ENCODE measurements at places on chromosomes 12 and 14. TPM values are rescaled to one million over a fixed set of nuclear protein-coding genes. Genes with fewer than 3 reads are reported as not detected.

DNA sequence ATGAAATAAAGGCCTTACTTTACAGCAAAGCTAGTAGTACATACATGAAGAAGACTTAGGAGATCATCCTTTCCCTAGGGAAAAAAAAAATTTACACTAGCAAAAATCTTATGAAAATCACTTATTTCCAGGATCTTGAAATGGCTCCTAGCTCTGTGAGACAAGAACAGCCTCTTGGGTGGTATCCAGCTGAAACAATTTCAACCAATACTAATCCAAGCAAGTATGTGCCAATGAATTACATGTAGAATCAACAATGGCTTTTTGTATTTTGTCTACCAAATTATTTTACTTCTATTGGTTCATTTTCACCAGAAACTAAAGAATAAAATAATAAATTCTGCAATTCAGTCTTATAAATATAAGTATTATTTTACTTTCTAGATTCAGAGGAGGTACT is 2.7 kb upstream of the SLCO1A2 start:
- H3K4me3 ChIP-seq = no peak overlapping the region
- no peaks in the 10 kb centered on the region for H3K4me1 ChIP-seq
- H3K36me3 ChIP-seq = peaks cover 5% of the 10 kb centered on the region
- H3K27me3 ChIP-seq = no peaks in the 10 kb centered on the region

- DNase-seq = no peak
- H3K4me1 ChIP-seq = peaks cover 3% of the 10 kb centered on the region
- H3K27me3 ChIP-seq = no peaks in the 10 kb centered on the region
- H3K4me3 ChIP-seq = no peak overlapping the region
- no peak overlapping the region for H3K27ac ChIP-seq
Measured at GRCh38 chr14:60964904-60965303, 16.0 kb downstream of the TRMT5 start.

- H3K27ac ChIP-seq = peak overlapping the region; percentile 100
- DNase-seq = no peak
- H3K36me3 ChIP-seq = no peaks in the 10 kb centered on the region
- H3K4me1 ChIP-seq = peaks cover 37% of the 10 kb centered on the region
- no peaks in the 10 kb centered on the region for H3K27me3 ChIP-seq
Measured at GRCh38 chr12:49061157-49061650, 610 bp upstream of the KMT2D start.

SPRING1 gene
- total RNA-seq = 63.2 TPM

DNA sequence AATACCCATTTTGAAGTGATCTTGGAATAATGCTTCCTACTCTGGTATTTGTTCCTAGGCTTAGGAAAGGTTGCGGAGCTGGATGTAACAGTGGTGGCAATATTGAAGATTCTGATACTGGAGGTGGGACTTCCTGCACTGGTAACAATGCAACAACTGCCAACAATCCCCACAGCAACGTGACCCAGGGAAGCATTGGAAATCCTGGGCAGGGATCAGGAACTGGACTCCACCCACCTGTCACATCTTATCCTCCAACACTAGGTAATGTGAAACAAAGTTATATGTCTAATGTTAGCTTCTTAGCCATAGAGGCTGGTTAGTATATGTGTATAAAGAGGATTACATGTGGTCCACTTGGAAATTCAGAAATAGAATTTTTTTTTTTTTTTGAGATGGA is 197.9 kb downstream of the PCNX1 start:
- H3K27ac ChIP-seq = no peak overlapping the region

DNA sequence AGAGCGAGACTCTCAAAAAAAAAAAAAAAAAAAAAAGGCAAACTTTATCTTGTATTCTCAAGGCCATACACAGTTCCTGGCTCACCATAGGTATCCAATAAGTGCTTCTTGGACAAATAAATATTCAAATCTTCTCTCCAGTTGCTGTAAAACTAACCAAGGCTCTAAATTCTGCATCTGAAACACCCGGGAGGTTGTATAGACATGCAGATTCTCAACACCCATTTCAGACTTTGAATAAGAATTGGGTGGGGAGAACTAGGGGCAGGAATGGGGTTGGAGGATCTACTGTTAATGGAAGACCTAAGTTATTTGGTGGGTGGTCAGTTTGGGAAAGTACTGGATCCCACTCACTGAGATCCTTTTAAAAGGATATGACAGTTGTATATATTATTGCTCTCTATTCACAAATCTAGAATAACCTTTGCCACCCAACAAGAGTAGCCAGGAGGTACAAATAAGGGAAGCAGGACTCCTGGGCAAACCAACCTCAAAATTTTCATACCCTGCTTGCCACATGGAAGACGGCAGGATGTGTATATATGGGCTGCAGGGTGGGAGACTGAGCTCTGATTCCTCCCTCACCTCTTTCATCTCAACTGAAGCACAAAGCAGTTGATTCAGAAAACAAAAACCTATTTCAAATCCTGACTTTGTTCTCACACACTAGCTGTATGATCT is 879 bp downstream of the GDF3 start:
- no peak overlapping the region for H3K4me3 ChIP-seq
- no peak for DNase-seq
- peaks cover 7% of the 10 kb centered on the region for H3K4me1 ChIP-seq

SPIC gene
- not detected for total RNA-seq

CLSTN3 gene
- 202 TPM for total RNA-seq

GRCh38 chr14:31449971-31450610 is 7.2 kb downstream of the DTD2 start:
- H3K36me3 ChIP-seq = peaks cover 9% of the 10 kb centered on the region
- peak overlapping the region; percentile 16 for H3K27ac ChIP-seq
- H3K27me3 ChIP-seq = no peaks in the 10 kb centered on the region
- H3K4me1 ChIP-seq = peaks cover 4% of the 10 kb centered on the region

DNA sequence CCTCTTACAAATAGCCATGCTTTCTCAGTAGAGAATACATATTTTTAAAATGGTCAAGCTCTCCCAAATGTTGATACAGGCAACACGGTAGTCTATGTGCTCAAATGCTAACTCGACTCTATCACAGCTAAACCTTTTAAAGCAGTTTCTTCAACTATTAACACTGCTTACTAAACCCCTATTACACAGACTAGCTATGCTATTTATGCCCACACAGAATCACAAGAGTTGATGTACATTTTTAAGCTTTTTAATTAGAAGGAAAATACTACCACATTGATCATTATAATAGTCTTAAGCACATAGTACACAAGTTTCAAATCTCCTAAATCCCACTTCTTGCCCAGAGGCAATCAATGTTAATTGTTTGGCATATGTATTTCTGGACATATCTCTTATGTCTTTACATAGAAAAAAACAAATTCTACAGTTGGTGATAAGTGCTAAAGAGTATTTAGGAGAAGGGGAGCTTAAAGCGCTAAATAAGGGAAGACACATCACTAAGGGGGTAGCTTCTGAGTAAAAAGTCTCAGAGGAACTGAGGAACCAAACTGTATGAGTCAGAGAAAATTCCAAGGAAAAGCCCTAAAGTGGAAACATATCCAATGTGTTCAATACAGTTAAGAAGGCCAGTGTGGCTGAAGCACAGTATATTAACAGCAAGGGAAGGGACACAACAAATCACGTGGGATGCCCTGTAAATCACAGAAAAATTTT is 13.7 kb downstream of the HNRNPC start:
- no peak for DNase-seq
- peaks cover 52% of the 10 kb centered on the region for H3K36me3 ChIP-seq
- H3K4me1 ChIP-seq = peaks cover 28% of the 10 kb centered on the region
- no peak overlapping the region for H3K4me3 ChIP-seq
- H3K27me3 ChIP-seq = no peaks in the 10 kb centered on the region

- H3K27ac ChIP-seq = peak overlapping the region; percentile 43
- H3K4me1 ChIP-seq = peaks cover 30% of the 10 kb centered on the region
- DNase-seq = no peak
- H3K27me3 ChIP-seq = no peaks in the 10 kb centered on the region
Measured at GRCh38 chr14:67265131-67265530, 23.9 kb downstream of the PALS1 start.

DNA sequence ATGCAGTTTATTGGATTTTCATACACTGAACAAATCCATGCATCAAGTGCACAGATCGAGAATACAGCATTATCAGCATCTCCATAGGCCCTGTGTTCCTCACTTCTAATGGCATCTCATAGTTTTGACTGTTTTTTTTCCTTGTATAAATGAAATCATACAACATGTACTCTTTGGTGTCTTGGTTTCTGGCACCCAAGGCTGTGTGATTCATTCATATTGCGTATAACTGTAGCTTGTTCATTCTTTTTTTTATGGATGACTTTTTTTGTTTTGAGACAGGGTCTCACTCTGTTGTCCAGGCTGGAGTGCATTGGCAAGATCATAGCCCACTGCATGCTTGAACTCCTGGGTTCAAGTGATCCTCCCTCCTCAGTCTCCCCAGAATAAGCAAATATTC is 14.3 kb downstream of the RASSF8 start:
- no peak for DNase-seq
- H3K36me3 ChIP-seq = peaks cover 2% of the 10 kb centered on the region
- peaks cover 7% of the 10 kb centered on the region for H3K27me3 ChIP-seq
- H3K4me1 ChIP-seq = peaks cover 19% of the 10 kb centered on the region

DNA sequence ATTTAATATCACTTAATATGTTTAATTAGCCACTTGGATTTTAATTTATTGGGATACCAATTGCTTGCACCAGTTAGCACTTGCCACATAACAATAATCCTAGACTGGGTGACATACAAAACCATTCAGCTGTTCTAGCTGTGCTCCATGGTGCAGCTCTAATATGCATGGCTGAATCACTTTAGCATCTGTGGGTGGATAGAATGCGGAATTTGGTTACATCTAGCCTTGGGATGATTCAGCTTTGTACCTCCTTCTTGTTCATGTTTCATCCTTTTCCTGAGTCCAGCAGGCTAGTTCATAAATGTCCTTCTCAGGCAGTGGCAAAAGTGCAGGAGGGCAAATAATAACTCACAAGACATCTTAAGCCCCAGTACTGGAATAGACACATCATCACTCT is 1263.0 kb downstream of the LRFN5 start:
- DNase-seq = no peak
- H3K27me3 ChIP-seq = no peaks in the 10 kb centered on the region
- no peak overlapping the region for H3K4me3 ChIP-seq
- no peak overlapping the region for H3K27ac ChIP-seq
- H3K36me3 ChIP-seq = no peaks in the 10 kb centered on the region

GRCh38 chr14:104863923-104864266 is 1.2 kb upstream of the CEP170B start:
- H3K36me3 ChIP-seq = peaks cover 1% of the 10 kb centered on the region
- no peak for DNase-seq
- peaks cover 10% of the 10 kb centered on the region for H3K4me1 ChIP-seq

CHURC1 gene
- 37.2 TPM for total RNA-seq

Data from progenitor cell of endocrine pancreas (in vitro differentiated cells).